RPMI7951 (cell line): ENCODE measurements at places on chromosomes 6 and 20. TPM values are rescaled to one million over a fixed set of nuclear protein-coding genes. Genes with fewer than 3 reads are reported as not detected.

DNA sequence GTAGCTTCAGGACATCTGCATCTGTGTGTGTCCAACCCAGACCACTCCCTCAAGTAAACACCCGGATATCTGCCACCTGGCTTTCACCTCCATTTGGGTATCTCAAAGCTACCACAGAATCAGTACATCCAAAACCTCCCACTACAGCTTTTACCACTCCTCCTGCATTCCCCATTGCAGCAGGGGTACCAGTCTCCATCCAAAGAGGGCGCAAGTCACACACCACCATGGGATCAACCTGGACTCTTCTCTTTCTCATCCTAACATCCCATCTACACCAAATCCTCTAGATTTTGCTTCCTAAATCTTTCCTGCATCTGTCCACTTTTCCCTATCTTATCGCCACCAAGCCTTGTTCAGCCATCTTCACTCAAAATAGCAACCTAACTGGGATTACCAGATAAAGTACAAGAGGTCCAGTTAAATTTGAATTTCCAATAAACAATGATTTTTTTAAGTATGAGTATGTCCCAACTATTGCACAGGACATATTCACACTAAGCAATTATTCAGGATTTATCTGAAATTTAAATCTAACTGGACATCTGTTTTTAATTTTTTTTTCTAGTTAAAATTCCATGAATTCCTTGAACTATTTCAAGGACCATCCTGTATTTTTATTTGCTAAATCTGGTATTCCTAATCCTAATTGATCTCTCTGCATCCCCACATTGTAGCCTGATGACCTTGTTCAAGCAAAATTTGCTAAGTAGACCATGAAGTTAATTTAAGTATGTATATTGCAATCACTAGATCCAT is 164.3 kb upstream of the MLN start:
- peak; percentile 8 for DNase-seq

GRCh38 chr6:71582820-71583219 is 294.2 kb downstream of the OGFRL1 start:
- no peak for DNase-seq

The QRSL1 gene
- total RNA-seq: 13.9 and 15.8 TPM in 2 replicates

- no peak for DNase-seq
Observed at GRCh38 chr6:116616737-116617053, 416 bp downstream of the RSPH4A start.

- DNase-seq: no peak
Observed at GRCh38 chr6:135071541-135071940, 16.9 kb upstream of the HBS1L start.

- DNase-seq: no peak
Observed at GRCh38 chr6:127570739-127571389, 6.1 kb upstream of the C6orf58 start.

DNA sequence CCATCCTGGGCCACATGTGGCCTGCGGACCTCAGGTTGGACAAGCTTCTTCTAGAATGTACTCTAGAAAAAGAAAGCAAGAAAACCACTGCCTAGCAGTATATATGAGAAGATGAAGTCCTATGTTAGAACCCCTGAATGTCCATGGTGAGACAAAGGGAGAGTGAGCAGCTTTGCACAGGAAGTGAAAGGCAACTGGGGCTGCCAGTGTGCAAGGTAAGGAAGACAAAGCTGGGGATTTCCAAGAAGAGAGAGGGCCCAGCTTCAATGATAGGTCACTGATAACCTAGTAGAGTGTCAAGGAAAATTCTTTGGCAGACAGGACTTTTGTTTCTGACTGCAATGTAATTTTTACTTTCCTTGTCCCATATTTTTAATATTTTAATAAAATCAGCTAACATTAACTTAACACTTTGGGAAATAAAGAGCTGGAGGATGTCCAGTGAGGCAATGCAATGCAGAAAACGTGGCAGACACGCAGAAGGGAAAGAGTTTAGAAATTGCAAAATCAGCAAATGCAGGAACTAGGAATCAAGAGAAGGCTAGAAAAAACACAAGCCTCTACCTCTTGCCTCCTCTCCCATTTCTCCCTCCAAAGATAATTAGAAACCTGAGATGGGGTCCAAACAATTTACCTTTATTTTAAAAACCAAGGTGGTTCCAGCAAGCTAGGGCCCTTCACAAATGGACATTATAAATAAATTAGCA is 47.4 kb downstream of the CYP39A1 start:
- DNase-seq: no peak

The SCRT2 gene
- total RNA-seq: not detected in 2 replicates

DNA sequence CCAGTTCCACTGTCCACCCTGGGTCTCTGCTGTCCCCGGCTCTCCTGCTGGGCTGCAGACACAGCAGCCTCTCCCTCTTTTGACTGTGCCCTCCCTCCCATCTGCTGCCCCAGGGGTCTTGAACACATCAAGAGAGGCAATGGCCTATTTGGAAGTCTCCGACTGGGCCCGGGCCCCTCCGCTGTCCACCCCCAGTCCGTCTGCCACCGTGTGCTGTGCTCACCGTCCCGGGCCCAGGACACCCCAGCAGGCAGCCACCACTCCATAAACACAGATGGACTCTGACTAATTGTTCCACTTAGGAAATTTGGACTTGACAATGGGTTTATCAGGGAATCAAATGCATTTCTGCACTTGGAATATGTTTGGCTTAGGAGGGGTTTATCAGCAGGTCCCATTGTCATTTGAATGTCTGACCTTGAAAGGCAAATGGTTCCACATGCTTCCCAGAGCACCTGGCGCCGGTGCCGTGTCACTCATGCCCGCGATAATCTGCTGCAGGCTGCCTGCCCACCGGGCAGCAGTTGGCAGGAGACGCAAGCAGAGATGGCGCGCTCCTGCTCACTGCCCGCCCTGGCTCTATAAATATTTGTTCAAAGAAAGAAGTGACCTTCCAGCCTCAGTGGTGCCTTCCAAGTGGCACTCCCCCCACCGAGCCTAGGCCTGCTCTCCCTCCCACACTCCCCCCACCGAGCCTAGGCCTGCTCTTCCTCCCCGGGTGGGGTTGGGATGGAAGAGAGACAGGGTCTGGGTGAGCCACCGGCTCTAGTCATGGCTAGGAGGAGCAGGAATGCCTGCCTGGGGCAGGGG is 18.8 kb upstream of the FRMD1 start:
- no peak for DNase-seq

DNA sequence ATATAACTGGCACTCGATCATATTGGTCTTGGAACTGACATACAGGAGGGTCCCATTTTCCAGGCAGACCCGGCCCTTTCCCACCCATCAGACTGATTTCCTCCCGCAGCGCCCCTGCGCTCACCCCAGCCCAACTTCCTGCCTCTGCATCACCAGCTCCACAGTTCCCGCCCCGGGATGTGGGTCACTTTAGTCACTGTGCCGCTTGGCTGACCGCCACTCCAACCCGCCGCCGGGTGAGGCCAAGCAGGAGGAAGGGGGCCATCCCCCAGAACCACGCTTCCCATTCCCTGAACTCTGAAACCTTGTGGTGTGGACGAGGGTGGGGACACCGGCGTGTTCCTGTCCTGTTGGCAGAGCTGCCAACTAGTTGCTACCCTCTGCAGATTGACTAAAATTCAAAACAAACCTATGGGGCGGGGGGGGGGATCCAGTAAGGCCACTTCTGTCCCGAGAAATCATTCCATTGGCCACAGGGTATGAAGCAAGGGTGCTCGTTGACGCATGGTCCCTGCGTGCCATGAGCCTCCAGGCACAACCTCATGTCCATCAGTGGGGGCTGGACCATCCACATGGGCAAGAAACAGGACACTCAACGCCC is 12.3 kb downstream of the TGM2 start:
- peak; percentile 100 for DNase-seq

DNA sequence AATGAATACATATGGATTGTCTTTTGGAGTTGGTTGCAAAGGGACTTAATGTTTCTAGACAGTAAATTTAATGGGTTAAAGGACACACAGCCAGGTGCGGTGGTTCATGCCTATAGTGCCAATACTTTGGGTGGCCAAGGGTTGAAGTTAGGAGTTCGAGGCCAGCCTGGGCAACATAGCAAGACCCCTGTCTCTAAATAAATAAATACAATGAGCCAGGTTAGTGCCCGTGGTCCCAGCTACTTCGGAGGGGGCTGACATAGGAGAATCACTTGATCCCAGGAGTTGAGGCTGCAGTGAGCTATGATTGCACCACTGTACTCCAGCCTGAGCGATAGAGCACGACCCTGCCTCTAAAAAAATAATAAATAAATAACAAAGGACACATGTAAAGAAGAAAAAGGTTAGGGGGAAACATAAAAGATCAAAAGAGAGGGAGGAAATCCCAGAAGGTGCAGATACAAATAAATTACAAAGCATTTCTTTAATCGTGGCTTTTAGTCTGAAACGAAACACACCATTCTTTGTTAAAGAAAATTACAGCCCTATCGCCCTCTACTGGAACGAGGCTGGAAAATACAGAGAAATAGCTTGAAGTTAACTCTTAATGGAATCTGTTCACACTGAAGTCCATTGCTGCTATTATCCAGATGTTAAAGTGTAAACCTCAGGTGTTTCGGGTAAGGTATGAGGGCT is 42.6 kb upstream of the SCML4 start:
- DNase-seq: peak; percentile 40

DNA sequence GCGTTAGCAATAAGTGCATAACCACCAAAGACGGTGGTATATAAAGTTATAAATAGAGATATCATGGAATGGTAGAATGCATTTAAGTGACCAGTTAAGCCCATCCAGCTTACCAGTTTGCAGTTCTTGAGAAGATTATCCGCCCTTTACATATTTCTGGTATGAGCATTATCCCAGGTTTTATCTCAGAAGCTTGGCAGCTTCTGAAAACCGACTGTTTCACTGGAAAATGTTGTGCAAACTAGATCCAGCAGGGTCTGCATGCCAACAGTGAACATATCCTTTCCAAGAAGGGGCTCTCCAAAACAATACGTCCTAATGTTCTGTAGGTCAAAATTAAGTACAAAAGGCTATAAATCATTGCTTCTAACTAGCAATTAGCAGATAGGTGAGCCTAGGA is 29.5 kb upstream of the SHLD1 start:
- no peak for DNase-seq

GRCh38 chr6:165060720-165061119 is 248.7 kb downstream of the C6orf118 start:
- peak; percentile 43 for DNase-seq

DNA sequence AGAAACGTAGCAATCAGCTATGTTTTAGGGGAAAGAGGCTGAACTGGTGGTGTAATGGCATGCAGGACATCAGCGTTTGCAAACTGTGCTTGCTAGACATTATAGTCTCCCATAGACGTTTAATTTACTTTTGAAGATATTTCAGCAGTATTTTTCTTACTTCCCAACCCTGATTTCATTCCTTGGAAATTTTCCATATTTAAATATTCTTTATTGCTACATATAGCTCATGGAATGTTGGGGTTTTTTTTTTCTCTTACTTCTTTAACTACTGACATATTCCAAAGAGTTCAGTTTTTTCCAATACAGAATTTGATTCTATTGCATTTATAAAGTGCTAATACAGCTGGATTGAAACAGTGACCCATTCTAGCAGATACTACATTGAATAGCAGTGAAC is 694.4 kb upstream of the CITED2 start:
- no peak for DNase-seq

The PPP1R16B gene
- under 0.01 TPM in 2 replicates for total RNA-seq

- no peak for DNase-seq
Observed at GRCh38 chr6:119626884-119627619, 277.5 kb upstream of the MAN1A1 start.

The FBXO9 gene
- total RNA-seq: 28.7 and 43.4 TPM in 2 replicates

DNA sequence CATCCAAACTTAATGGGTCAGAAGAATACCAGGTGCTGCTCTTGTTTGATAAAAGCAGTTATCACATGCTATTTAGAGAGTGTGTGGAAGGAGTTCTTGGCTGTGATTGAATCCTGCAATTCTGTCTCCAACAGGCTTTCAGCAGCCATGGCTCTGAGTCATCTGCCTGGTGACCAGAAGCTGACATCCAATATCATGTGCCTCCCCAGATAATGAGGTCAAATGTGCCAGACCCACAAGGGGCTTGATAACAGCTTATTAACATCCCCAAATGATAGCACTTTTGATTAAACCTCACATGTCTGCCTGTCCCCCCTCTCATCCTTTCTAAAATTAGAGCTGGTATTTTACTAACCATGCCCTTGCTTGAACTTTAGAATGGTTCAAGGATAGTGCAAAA is 175.7 kb upstream of the PLN start:
- peak; percentile 48 for DNase-seq

- DNase-seq: no peak
Observed at GRCh38 chr20:45392733-45393132, 14.6 kb upstream of the TP53TG5 start.

The CASS4 gene
- 2.2 and 2.5 TPM in 2 replicates for total RNA-seq

DNA sequence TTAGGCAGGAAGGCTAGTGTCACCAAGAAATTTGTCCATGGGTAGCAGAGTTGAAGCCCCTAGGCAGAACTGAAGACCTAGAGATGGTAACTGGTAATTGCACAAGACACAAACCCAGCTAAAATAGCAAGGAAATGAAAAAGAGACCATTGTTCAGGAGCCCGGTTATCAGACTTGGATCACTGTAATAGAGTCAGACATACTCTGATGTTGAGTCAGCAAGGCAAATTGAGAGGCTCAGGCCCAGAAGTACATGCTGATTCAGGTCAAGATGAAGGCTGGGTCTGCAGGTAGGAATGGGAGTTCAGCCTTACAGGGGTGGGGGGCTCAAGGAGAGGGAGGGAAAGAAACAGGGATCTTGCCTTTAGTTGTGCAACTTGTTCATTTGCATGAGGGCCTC is 6.5 kb upstream of the TMEM242 start:
- peak; percentile 44 for DNase-seq

The SRSF12 gene
- not detected in 2 replicates for total RNA-seq

The TULP4 gene
- total RNA-seq: 49.3 and 62.1 TPM in 2 replicates
